ENCODE measurements at places on chromosomes 13 and 19.

- DNase-seq = no peak
Observed at GRCh38 chr19:9008667-9009066, 1.5 kb downstream of the MUC16 start.

- DNase-seq = no peak
Observed at GRCh38 chr13:71869274-71869673, 2.3 kb upstream of the DACH1 start.

DNA sequence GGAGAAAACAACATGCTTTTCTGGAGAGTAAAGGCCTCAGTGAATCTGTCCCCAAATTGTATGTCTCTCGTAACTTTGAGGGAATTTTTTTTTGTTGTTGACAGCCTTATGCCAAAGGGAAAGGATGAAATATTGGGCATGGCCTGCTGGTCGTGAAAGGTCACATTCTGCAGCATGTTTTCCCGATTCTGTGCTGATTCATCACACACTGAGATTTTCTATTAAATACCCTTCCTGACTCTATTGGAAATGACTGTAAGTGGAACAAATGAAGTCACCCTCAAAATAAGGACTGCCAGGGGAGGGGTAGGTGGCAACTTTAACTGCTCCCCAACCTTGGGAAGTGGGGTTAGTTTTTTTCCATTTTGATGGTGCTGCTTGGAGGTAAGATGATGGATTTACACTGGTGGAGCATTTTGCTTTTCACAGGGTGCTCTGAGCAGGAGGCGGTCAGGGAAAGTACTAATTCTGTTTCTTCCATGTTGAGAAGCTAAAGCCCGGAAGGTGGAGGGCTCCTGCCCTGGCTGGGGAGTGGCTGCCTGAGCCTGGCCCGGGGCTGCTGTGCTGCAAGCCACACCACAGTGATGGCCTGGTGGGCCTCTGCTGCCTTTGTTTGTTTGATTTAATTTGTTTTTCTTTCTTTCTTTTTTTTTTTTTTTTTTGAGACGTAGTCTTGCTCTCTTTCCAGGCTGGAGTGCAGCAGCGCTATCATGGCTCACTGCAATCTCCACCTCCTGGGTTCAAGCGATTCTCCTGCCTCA, 116.8 kb upstream of the SPATA13 start:
- no peak for DNase-seq

DNA sequence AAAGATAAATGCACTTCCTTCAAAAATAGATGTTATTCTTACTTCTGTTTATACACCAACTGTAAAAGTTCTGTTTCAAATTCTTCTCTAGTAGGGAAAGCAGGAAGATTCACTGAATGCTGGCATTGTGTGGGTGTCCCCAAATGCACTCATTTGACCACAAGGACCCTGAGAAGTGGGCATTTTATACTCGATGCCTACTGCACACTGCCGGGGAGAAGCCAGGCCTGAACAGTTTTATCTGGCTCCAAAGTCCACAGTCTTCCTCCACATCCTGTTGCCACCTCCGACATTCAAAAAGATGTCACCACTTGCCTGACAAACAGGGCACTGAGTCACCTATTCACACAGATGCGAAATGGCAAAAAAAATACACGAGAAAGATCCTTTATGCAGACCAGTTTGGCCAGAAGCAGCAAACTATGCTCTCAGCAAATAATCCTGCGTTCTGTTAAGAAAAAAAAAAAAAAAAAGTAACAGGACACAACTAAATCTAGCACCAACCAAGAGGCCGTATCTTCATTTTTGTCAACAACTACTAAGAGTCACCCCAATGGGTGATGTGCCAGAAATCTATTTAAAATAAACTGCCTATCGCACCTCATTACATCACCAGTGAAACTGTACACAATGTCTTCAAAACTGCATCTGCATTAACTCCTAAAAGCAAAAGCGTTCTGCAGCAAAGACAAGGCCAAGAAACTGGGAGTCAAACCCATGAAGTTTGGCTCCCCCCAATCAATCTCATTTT, 6.2 kb downstream of the ZC3H4 start:
- no peak for DNase-seq

DNA sequence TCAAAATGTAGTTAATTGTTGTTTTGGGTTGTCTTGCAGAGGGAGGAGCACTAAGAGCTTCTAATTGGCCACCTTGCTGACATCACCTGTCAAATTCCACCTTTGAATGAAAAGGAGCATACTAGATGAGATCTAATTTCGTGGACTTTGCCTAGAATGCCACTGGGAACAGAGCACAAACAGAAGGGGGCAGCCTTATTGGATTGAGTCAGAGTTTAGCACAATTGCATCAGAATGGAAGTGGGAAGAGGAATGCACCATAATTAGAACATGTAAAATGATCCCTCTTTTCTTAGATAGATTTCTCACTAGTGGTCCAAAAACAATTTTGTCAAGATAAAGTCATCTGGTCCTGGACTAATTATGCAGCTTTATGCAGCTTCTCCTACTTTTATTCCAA, 1552.2 kb downstream of the PCDH9 start:
- DNase-seq = no peak

DNA sequence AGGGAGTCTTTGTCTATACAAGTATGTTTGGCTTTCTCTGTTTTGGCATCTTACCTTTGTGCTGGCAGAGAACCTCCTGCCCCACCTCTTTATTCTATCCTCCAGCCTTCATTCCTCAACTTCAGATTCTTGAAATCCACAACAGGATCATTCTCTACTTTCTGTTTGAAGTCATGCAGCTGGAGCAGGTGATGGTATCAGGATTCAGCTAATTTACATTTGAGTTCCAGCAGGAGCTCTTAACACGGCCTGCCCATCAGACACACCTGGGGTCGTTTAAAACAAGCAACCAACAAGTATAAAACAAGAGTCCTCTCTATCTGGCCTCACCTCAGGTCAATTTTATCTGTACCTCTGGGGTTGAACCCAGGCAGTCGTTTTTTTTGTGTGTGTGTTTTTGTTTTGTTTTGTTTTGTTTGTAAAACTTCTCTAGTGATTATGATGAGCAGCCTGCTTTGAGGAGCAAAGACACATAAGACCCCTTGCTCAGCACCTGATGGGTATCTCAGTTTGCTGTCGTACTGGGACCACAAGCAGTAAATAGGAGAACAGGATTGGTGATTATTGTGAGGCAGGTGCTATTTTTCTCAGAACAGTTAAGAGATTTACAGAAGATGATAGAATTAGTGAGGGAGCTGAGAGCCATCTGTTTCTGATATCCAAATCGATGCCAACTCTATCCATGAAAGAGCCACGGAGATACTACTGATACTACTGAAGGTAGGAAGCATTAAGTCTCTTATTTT, 78.4 kb downstream of the GPC6 start:
- DNase-seq = no peak

DNA sequence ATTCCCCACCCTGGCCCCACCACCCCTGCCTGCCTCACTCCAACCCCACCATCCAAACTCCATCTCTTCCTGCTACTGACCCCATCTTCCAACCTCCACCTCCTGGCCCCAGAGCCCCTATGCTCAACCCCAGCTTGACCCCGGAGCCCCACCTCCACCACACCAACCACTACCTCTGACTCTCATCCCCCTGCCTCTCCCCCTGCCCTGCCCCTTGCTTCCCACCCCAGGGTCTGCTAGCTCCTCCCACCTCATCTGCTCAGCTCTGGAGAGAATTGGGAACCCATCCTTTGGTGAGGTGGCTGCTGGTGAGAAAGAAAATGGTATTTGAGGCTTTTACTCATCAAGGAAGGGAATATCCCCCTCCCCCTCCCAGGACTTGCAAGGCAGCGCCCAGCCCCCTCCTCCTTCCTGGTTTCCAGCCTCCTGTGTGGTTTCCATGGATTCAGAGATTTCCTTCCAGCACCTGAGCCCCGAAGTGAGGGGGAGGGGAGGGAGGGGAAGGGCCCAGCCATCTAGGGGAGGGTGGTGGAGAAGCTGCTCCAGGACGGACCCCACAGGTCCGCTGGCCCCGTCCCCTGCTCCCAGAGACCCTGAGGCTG, 11.4 kb upstream of the PEPD start:
- DNase-seq = no peak

- no peak for DNase-seq
Observed at GRCh38 chr13:98370806-98371515, 193.9 kb upstream of the RNF113B start.

DNA sequence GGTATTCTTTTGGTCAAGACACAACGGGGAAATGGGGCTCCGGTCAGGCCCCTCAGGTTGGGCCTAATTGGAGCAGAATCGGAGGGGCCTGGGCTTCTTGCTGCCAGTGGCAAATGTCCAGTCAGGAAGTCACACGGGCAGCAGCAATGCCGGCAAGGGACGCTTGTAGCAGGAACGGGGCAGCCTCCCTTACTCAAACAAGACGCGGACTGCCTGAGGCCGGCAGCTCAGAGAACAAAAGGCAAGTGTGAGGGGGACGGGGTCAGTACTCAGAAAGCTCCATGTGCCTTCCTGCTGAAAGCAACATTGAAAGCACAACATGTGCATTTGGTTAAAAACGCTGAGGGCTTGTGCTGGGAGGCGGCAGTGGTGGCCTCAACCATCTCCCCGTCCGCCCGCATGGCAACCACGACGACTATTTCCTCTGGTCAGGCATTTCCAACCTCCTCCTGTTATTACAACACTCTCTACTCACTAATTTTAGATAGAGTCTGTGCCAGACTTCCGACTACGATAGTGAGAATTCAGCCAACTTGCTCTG, 20.5 kb upstream of the RASA3 start:
- DNase-seq = no peak

DNA sequence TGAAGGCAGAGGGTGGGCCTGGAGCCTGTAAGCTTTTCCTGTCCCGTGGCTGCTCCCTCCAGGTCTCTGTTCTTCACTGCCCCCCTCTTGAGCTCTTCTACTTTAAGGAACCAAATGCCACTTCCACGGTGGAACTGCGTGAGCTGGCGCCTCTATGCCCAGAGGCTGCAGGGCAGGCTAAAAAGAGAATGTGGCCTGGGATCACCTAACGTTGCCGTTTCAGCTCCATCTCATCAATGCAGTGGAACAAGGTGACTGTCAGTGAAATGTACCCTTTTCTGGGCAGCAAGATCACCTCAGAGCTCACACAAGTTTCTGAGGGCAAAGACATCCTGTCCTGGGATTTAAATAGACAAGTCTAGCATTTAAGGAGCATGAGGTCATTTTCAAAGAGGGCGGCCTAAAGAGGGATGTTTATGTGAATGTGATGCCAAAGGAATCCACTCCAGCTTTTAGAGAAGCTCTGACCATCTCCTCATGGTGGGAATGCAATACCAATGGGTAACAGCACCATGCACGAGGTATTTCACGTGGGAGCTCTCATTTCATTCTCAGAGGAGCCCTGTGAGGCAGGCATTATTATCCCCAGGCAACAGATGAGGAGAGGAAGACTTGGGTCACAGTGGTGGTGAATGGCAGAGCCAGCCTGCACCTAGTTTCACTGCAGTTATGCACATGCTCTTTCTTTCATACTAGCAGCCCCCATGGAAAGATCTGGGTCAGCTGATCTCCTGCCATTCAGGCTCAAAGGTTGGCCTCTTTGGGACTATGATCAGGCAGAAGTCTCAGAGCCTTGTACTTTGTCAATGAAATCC, 39.3 kb downstream of the RGCC start:
- DNase-seq = no peak

GRCh38 chr19:919199-920050, 2.3 kb downstream of the KISS1R start:
- no peak for DNase-seq

- DNase-seq = no peak
Observed at GRCh38 chr13:79128158-79128557, 277.9 kb downstream of the RBM26 start.

GRCh38 chr13:30418075-30418716, 4.1 kb upstream of the UBE2L5 start:
- DNase-seq = no peak

DNA sequence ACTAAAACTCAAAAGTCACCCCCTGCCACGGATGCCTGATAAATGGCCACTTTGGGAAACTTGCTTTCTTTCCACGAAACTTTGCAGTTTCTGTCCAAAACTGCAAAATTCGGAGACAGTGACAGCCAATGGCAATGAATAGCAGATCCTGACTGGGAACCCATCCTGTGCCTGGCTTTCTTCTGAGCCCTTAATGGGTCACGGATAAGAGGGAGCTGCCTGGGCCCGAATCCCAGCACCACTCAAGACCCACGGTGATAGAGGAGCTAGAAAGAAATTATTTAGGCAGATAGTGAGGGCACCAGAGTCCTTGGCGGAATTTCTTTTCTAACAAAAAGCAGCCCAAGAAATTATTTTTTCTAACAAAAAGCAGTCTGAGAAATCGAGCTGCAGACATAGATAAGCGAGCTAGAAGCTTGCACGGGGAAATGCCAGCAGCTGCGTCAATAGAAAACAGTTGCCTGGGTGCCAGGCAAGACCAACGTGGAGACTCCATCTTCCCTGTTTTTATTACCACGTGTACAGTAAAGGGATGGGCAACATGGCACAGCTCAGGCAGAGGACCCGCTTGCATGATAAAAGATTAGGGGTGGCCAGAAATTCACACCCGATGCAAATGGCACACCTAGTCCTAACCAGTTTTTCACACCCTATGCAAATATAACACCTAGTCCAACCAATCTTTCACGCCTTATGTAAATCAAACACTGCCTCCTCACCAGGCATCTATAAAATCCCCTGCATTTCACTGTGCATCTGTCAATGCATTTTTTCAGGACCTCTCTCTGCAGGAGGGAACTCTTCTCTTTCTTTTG, 7.1 kb upstream of the HSH2D start:
- no peak for DNase-seq

GRCh38 chr19:6099599-6099998, 10.7 kb downstream of the RFX2 start:
- DNase-seq = no peak

- no peak for DNase-seq
Observed at GRCh38 chr13:79686441-79686840, 205.5 kb downstream of the NDFIP2 start.

GRCh38 chr13:37397535-37397934, 201.0 kb downstream of the POSTN start:
- no peak for DNase-seq

GRCh38 chr19:35090506-35091214, 25.0 kb upstream of the FXYD3 start:
- DNase-seq = peak; percentile 16

GRCh38 chr19:1847684-1848398, 442 bp downstream of the REXO1 start:
- DNase-seq = no peak

GRCh38 chr19:39252458-39252857, 3.8 kb upstream of the IFNL4 start:
- DNase-seq = no peak

- DNase-seq = no peak
Observed at GRCh38 chr13:70183041-70183440, 74.8 kb upstream of the KLHL1 start.

- no peak for DNase-seq
Observed at GRCh38 chr13:76570510-76570971, 315.7 kb downstream of the KCTD12 start.

DNA sequence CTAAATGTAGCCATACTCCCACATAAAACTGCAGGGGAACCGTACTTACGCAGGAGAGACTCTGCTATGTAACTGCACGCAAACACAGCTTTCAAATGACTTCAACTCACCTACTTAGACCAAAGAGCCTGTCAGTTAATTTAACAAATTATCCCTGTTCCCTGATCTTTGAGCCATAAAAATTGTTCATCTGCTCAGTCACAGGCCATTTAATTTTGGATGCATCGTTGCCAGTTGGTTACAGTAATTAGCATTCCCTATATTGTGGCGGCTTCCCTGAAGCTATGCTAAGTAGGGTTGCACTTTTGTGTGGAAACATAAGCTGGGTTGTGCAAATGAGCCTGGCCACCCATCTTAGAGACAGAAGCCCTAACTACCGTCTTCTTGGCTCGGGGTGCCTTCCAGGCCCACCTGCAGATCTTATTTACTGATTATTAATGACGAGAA, 21.2 kb upstream of the OBI1 start:
- DNase-seq = no peak

- DNase-seq = no peak
Observed at GRCh38 chr19:19662871-19663255, 613 bp downstream of the ATP13A1 start.

- no peak for DNase-seq
Observed at GRCh38 chr19:16373532-16373931, 48.9 kb downstream of the KLF2 start.
